Stimulated activated CD4-positive, alpha-beta T cell treated with anti-CD3 and anti-CD28 coated beads, TNF-alpha, amount 100 ng/mL, for 4 hours (primary cell): ENCODE measurements at places on chromosomes 6 and 20.

DNA sequence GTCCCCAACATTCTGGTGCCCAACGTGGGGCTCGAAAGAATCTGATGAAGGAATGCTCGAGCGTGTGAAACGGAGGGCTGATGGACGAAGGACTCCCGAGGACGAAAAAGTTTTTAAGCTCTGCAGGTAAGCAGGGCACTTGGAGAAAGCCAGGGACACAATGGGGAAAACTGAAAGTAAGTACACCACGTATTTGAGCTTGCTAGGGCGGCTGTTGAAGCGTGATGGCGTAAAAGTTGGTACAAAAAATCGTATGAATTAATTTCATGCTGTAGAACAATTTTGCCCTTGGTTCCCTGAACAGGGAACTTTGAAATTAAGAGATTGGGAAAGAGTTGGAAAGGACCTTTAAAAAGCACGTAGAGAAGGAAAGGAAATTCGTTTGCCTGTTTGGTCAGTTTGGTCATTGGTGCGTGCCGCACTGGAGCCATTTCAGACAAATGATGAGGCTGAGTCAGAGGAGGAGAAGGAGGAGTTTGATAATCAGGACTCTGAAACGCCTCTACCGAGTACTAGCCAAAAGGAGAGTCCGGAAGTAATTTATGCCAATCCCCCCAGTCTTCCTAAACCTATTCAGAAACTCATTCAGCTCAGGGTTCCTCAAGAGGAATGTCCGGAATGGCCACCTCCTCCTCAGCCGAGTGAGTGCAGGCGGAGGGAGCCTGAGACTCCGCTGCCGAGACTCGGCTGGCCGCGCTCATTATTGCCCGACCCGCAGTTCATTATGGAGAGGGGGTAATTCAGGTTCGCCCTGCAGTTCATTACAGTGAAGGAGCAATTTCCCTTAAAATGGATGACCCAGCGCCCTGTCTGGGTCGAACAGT lies 59.2 kb upstream of the PRSS16 start:
- DNase-seq = no peak

GRCh38 chr20:8721098-8721497 lies 347.8 kb upstream of the PLCB4 start:
- no peak for DNase-seq

GRCh38 chr20:46174469-46175126 lies 56.5 kb downstream of the CD40 start:
- peak; percentile 54 for DNase-seq

DNA sequence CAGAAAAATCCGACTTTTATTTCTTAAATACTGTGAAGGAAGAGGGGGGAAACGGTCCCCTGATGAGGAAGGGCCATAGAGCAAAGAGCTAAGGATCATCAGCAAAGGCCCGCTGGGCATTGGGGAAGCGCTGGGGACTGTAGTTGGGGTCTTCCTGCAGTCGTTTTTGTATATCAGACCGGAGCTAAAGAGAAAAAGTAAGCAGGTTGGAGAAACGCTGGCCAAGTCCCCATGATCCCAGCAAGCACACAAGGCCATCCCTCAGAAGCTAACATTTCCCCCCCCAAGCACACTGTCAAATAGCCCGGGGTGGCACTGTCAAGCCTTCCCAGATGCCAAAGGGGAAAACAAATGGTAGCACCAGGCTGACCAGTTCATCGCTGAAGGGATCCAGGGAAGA lies 13.4 kb downstream of the BAG6 start:
- DNase-seq = no peak

DNA sequence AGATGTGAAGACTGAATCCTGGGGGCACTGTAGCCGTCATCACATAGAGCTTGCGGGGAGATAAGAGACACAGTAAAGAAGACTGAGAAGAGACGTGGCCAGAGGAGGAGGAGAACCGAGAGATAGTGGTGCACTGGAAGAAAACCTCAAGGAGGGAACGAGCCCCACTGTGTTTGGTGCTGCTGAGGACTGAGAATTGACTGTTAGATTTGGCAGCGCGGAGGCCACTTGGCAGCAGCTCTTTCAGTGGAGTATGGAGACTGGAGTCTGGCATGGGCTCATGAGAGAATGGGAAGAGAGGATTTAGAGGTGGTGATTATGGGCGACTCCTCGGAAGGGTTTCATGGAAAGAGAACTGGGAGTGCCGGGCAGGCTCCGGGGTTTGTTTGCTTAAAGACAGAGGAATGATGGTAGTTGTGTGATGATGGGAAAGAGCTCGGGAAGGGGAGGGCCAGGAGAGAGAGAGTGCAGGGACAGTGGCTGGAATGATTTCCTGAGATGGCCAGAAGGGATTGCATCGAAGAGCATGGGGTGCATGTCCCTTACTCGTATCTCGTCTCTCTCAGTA lies 18.0 kb downstream of the CDYL start:
- DNase-seq = no peak

GRCh38 chr6:118333772-118334171 lies 214.3 kb upstream of the PLN start:
- no peak for DNase-seq

- DNase-seq = no peak
These were observed 71.5 kb downstream of the LYRM2 start for GRCh38 chr6:89566930-89567629.

- DNase-seq = peak; percentile 20
These were observed 178.7 kb downstream of the TAF4 start for GRCh38 chr20:61886721-61887595.

GRCh38 chr6:96015518-96016333 lies at the start of gene FUT9:
Gene FUT9 (plus strand): TSS chr6:96015974. CDS start chr6:96203156, 187,182 bp downstream.
- no peak for DNase-seq

GRCh38 chr6:140956571-140957369 lies 1176.0 kb upstream of the GJE1 start:
- DNase-seq = no peak

DNA sequence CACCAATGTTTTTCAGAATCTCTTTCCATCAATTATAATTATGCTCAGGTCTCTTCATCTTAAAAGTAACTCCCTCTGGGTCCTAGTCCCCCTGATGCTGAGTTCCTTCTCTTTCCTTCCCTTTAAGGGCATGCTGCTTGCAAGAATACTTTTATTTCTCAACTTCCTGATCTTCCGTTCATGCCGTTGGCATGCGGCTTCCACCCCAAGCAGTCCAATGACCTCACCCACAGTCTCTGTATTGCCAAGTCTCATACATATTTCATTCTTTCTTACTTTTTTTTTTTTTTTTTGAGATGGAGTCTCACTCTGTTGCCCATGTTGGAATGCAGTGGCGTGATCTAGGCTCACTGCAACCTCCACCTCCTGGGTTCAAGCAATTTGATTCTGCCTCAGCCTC lies 83.5 kb downstream of the NDUFAF5 start:
- no peak for DNase-seq

DNA sequence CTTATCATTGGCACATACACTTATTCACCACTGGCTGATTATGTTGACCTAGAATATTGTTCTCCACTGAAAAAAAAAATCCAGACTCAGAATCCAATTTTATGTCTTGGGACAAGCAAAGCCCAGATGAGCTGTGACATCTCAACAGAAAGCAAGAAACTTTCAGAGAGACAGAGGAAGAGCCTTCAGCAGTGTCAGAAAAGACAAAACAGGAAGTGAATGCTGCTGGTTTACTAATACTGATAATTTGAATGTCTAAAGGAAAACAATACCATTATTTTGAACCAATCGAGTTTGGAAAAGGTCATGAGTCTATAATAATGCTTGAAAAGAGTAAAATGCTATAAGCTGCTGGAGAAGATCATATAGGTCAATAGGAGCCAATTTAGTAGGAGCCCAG lies 179.8 kb upstream of the RIMS1 start:
- DNase-seq = no peak

GRCh38 chr6:108920751-108921150 lies 72.5 kb downstream of the ARMC2 start:
- no peak for DNase-seq

DNA sequence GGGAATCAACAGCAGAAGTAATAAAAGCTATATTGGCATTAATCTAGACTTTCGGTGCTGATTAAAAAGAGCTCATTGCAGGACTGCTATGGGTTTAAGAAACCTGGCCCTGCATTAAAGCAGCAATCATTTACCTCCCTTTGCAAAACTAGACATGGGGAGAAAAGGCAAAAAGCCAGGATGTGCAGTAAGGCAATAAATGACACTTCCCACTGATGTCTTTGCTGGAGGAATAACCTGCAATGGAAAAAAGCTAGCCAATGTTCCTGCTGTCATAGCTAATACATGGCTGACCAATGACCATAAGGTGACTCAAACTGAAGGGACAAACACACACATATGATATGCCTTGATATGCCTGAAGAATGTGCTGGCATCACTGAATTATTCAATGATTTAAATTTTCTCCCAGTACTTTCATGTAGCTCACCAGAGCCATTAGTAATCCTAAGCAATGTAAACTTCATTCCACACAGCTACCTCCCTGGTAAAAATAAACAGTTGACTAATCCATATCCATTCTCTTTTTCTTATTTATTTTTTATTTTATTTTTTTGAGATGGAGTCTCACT lies 8.7 kb downstream of the DNAAF9 start:
- no peak for DNase-seq

GRCh38 chr6:2951728-2952127 lies 19.6 kb downstream of the SERPINB6 start:
- no peak for DNase-seq

- DNase-seq = no peak
These were observed 173.2 kb upstream of the FOXA2 start for GRCh38 chr20:22757424-22758183.

- no peak for DNase-seq
These were observed 84.9 kb downstream of the BTBD9 start for GRCh38 chr6:38554700-38555413.

- no peak for DNase-seq
These were observed 65.4 kb downstream of the UTRN start for GRCh38 chr6:144350528-144350880.

- DNase-seq = no peak
These were observed 265.0 kb downstream of the TENT5A start for GRCh38 chr6:81487489-81487888.

GRCh38 chr6:20197251-20197650 lies 15.0 kb downstream of the MBOAT1 start:
- DNase-seq = no peak

DNA sequence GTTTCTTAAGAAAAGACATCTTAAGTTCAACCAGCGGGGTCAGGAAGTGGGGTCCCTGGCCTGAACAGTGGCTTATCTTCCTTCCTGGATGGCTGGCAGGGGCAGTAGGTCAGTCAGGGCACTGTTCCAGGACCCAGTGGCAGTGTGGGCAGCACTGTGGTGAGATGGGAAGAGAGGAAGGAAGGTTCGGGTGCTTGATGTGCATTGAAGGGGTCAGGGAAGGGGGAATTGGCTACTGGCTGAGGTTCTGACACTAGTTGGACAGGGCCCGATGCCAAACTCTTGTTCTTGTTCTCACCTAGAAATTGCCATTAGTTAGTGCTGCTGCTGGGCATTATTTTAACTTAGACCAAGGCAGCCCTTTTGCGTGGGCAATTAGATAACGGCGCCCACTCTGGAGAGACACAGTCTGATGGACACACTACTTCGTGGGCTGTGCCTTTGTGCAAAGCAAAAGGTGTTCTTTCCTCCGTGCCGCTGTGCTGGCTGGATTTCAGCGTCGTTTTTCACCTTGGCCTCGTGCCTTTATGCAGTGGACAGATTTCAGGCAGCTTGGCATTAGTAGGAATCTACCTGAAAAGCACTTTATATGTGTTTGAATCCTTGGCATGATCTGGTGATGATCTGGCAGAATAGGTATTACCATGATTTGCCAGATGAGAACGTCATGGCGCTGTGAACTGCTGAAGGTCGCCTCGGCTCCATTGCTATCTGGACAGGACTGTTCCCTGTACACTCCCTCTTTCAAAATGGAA lies 30.3 kb downstream of the UTRN start:
- no peak for DNase-seq

- no peak for DNase-seq
These were observed 106.6 kb downstream of the TRIM27 start for GRCh38 chr6:28816909-28817807.
